GM13976 (cell line): ENCODE measurements at places on chromosomes 4 and X.

- no peak for DNase-seq
Observed at GRCh38 chrX:126825566-126826193, 6.2 kb downstream of the PRR32 start.

DNA sequence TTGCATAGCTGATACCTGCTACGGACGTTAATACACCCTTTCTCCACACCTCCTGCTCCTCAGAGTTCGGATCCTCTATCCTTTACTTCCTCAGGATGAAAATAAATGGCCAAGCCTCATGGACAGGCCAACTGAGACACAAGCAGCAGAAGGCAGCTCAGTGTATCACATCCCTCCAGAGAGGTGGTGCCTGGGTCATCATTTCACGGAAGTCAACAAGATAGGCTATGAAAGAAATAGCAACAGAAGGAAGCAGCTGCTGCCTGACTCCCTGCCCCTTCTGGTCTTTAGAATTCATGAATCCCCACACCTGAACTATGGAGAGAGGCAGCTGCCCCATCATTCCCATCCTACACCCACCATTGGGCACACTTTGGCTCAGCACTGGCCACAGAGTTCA lies 267.1 kb upstream of the ETNPPL start:
- no peak for DNase-seq

- DNase-seq = no peak
Observed at GRCh38 chr4:85637778-85638177, 162.8 kb downstream of the ARHGAP24 start.

DNA sequence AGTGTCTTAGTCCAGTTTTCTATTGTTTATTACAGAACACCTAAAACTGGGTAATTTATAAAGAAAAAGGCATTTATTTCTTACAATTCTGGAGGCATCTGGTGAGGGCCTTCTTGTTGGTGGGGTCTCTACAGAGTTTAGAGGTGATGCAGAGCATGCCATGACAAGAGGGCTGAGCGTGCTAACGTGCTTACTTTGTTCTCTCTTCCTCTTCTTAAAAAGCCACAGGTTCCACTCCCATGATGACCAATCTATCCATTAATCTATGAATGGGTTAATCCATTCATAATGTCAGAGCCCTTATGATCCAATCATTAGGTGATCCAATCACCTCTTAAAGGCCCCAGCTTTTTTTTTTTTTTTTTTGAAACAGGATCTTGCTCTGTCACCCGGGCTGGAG lies 291.5 kb upstream of the GALNTL6 start:
- DNase-seq = no peak

- no peak for DNase-seq
Observed at GRCh38 chrX:20481632-20482031, 214.9 kb upstream of the RPS6KA3 start.

DNA sequence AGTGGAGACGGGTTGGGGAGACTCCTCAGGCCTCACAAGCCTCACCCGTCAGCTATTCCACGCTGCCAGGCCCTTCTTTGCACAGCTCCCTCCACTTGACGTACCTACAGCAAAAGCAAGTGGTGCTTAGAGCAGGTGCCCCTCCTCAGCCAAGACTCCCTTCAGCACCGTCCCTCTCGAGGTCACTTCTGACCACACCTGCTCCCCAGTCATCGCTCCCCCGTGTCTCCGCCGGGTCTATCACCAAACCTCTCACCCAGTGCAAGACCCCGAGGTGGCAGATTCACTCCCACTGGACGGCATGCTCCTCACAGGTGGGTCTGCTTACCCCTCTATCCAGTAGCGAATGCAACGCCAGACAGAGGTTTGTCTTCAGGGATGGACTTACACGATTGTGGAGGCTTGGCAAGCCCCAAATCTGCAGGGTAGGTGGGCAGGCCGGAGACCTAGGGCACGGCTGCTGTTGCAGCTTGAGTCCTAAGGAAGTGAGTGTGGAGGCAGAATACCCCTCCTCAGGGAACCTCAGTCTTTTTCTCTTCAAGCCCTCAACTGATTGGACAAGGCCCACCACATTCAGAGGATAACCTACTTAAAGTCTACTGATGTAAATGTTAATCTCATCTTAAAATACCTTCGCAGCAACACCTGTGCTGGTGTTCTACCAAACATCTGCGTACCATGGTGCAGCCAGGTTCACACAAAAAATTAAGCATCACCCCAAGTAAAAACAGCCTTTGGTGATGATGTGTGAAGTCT lies 14.5 kb upstream of the HELT start:
- DNase-seq = no peak

DNA sequence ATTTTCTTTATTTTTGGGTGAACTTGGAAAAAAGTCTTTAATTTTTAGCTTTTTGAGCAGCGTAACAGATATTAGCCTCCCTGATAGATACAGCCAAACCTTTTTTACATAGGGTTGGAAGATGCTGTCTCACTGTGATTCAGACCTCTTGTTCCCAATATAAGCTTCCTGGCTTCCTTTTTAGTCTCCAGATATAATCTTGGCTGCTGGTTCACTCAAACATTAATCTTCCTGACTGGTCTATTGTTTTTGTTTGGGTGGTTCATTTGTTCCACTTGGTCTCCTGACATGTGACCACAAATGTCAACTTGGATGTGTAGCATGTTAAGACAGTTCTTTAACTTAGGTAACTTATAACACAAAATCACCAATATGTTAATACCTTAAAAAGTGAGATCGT lies 23.0 kb downstream of the RPA4 start:
- no peak for DNase-seq

GRCh38 chr4:153890761-153891160 lies 101.9 kb upstream of the SFRP2 start:
- no peak for DNase-seq

- DNase-seq = no peak
Observed at GRCh38 chrX:153564047-153564606, 34.8 kb downstream of the CCNQ start.

- no peak for DNase-seq
Observed at GRCh38 chr4:3605491-3605890, 73.3 kb upstream of the LRPAP1 start.

DNA sequence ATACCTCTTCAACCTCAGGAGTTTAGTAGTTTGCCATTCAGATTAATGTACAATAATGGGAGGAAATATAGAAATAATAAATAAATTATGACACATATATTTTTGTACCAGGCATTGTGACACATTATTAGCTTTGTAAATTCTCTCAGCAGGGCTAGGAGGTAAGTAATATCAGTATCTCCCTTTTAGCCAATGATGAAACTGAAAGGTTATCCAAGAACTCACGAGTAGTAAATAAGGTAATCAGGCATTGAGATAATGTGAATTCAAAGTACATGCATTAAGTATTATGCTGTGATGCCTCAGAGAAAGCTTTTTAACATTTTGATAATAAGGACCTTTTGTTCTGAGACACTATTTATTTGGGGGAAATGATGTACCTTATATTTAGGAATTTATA lies 5.3 kb upstream of the ARAP2 start:
- DNase-seq = no peak

DNA sequence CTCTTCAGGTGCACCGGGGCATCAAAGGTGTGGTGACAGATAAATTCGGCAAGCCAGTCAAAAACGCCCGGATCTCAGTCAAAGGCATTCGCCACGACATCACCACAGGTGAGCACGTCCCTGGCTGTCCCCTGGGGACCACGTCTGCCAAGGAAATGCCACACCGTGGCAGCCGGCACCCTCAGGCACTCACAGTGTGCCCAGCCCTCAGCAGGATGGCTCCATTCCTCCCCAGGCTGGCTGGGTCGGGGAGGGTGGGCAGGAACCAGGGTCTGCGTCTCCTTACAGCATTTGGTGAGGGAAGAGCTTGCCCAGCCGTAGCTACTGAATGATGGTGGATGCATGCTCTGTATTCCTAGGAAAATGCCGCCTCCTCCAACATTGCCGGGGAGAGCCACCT lies 25.9 kb downstream of the CPZ start:
- DNase-seq = no peak
